Motor neuron (in vitro differentiated cells): ENCODE measurements at places on chromosomes 1 and 21. TPM values are rescaled to one million over a fixed set of nuclear protein-coding genes. Genes with fewer than 3 reads are reported as not detected.

Gene KCNE2
- 0.31 and 0.38 TPM in 2 replicates for total RNA-seq

Gene CELA3A
- not detected in 2 replicates for total RNA-seq

Gene LMX1A
- total RNA-seq, result 0.11 and 0.15 TPM in 2 replicates

Gene PTPN22
- total RNA-seq, result 0.43 TPM in 1 of 2 replicates, not detected in the other

Gene SLC16A4
- 1.4 TPM in 2 replicates for total RNA-seq

Gene TBX19
- total RNA-seq, result 1.1 and 1.8 TPM in 2 replicates

Gene C4BPA
- not detected in 2 replicates for total RNA-seq

Gene HCRTR1
- total RNA-seq, result not detected in 2 replicates

Gene SRGAP2
- 32.3 and 32.6 TPM in 2 replicates for total RNA-seq

Gene PKP1
- total RNA-seq, result 0.21 and 0.41 TPM in 2 replicates

Gene PLA2G4A
- 44.5 and 56.6 TPM in 2 replicates for total RNA-seq

Gene PDC
- total RNA-seq, result 0.36 and 1.4 TPM in 2 replicates

Gene LRRC71
- 0.19 TPM in 1 of 2 replicates, not detected in the other for total RNA-seq

Gene CTSK
- 330 and 357 TPM in 2 replicates for total RNA-seq

Gene NEK2
- total RNA-seq, result 0.78 and 0.97 TPM in 2 replicates

Gene MCOLN2
- 0.31 and 1.2 TPM in 2 replicates for total RNA-seq

Gene PDE9A
- 15.1 and 16.1 TPM in 2 replicates for total RNA-seq

Gene RHBDL2
- 0.81 and 0.85 TPM in 2 replicates for total RNA-seq

Gene KRTAP12-2
- total RNA-seq, result 1.5 TPM in 1 of 2 replicates, not detected in the other

Gene ENTREP3
- 13.8 and 15.7 TPM in 2 replicates for total RNA-seq

Gene KIAA0040
- 1.3 and 1.6 TPM in 2 replicates for total RNA-seq

Gene PRR9
- total RNA-seq, result not detected in 2 replicates

Gene C1orf159
- 9.5 and 10.3 TPM in 2 replicates for total RNA-seq

Gene NT5C1A
- not detected in 2 replicates for total RNA-seq

Gene ELF3
- total RNA-seq, result 4.4 and 7.1 TPM in 2 replicates

Gene KIAA1614
- total RNA-seq, result 1.5 and 2.6 TPM in 2 replicates

Gene TFF1
- not detected in 2 replicates for total RNA-seq

Gene LRRC7
- 1.5 and 3.3 TPM in 2 replicates for total RNA-seq

Gene SPATA1
- 1.4 and 3.3 TPM in 2 replicates for total RNA-seq

Gene CIART
- 8.7 and 10.8 TPM in 2 replicates for total RNA-seq

Gene CA6
- 0.48 TPM in 1 of 2 replicates, not detected in the other for total RNA-seq

Gene TCHHL1
- 0.50 TPM in 1 of 2 replicates, not detected in the other for total RNA-seq

Gene ITLN1
- not detected in 2 replicates for total RNA-seq

Gene CLIC4
- 75.2 and 77.0 TPM in 2 replicates for total RNA-seq

Gene CLCNKA
- 0.35 TPM in 1 of 2 replicates, not detected in the other for total RNA-seq

Gene SMIM12
- 11.3 and 14.3 TPM in 2 replicates for total RNA-seq

Gene LRRC38
- not detected in 2 replicates for total RNA-seq

Gene RASAL2
- total RNA-seq, result 36.6 and 38.2 TPM in 2 replicates

Gene USP16
- total RNA-seq, result 38.4 and 39.3 TPM in 2 replicates

Gene VSIG8
- 0.24 TPM in 2 replicates for total RNA-seq

Gene VANGL2
- total RNA-seq, result 6.8 and 8.4 TPM in 2 replicates

Gene GRHL3
- 0.11 and 1.0 TPM in 2 replicates for total RNA-seq

Gene PRAMEF33
- total RNA-seq, result 0.13 TPM in 1 of 2 replicates, not detected in the other

Gene USH2A
- 0.67 and 0.69 TPM in 2 replicates for total RNA-seq

Gene ANKRD65
- total RNA-seq, result 0.73 and 0.82 TPM in 2 replicates

Gene CFH
- 0.05 and 0.09 TPM in 2 replicates for total RNA-seq

Gene ZC3H11A
- total RNA-seq, result 90.7 and 97.0 TPM in 2 replicates

Gene ANGPTL1
- 0.45 and 1.2 TPM in 2 replicates for total RNA-seq

Gene FAM72A
- 11.1 and 11.6 TPM in 2 replicates for total RNA-seq
